Fibroblast of skin of abdomen (primary cell): ENCODE measurements at places on chromosomes 6 and 20.

- DNase-seq = no peak
These were observed 261.8 kb upstream of the QKI start for GRCh38 chr6:163152701-163153100.

GRCh38 chr6:119879731-119880130 lies 530.2 kb upstream of the MAN1A1 start:
- no peak for DNase-seq

DNA sequence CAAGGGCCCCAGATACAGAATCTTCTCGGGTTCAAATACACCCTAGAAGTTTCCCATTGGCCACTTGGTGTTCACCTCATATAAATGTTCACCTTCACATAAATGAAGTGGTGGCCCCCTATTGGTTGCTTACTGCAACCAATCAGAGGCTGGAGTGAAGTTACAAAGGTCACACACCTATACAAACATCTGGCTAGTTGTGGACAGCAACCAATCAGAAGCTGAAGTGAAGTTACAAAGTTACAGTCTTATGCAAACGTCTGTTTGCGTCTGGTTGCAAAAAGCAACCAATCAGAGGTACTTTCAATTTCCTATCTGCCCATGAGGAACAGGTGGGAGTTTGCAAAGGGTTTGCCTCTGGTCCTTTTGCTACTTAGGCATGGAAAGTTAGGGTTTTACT lies 206.5 kb upstream of the BMP2 start:
- no peak for DNase-seq

- no peak for DNase-seq
These were observed 40.2 kb upstream of the SAMHD1 start for GRCh38 chr20:36991703-36992102.

DNA sequence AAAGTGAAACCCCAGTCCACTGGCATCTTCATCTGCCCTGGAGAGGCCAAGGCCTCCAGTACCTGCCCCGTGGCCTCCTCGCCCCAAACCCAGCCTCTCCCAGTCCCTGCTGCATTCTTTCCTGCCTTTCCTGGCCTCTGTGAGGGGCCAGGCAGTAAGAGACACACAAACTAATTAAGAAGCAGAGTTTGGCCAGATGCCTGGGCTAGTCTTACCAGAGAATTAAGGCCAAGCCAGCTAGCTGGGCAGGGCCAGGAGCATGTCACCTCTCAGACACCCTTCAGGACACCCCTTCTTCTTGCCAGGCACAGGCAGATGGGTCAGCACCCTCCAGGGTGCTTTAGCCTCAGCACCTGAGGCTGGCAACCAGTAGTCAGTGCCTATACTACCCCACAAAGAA lies 2.4 kb downstream of the MDGA1 start:
- no peak for DNase-seq

DNA sequence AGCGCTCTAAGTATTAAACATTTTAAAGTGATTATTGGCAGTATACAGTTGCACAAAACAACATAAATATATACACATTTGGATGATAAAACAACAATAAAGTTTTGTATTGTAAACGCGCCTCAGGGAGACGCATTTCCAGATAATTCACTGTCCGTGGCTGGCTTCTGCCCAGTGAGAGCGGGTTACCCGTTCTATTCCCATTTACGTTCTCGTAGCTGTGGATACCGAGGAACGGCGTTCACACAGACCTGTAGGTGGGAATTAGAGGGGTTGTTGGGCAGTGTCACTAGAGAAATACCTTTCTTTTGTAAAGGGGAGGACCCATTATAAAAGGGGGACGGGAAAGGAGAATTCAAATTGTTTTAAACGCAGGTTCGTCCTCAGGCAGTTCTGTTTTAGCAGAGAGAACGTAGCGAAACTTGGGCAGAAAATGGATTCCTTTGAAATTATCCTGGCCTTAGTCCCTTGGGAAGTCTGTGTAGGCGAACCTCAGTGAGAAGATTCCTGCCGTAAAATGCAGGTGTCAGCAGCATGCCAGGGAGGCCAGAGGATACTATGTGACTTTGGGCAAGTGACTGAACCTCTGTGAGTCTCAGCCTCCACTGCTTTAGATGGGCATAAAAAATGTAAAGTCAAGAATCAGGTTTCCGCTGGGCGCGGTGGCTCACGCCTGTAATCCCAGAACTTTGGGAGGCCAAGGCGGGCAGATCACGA lies 756 bp downstream of the MTG2 start:
- DNase-seq = no peak
